ENCODE measurements at places on chromosomes 16 and 17.

DNA sequence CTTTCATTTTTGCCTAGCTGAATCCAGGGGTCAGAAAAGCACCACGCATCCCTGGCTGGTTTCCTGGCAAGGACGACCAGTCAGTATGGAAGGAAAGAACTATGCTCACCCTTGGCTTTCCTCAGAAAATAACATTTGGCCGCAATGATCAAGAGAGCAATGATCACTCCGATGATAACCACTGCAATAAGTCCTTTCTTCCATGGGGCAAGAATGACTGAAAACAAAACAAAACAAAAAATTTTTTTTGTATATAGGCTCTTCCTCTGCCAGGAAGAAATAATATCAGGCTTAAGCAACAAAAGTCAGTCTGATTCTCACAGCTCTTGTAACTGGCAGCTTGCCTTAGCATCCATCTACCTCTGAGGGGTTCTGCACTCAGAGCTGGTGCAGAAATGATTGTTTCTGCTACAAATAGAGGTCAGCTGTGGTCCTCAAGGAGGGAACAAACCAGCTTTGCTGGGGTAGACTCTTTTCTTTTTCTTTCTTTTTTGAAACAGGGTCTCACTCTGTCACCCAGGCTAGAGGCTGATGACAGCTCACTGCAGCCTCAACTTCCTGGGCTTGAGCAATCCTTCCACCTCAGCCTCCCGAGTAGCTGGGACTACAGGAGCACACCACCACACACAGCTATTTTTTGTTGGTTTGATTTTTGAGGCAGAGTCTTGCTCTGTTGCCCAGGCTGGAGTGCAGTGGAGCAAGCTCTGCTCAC is 35.7 kb downstream of the PECAM1 start:
- H3K36me3 ChIP-seq, result no peaks in the 10 kb centered on the region
- no peaks in the 10 kb centered on the region for H3K27me3 ChIP-seq
- H3K4me3 ChIP-seq, result no peak overlapping the region
- no peak overlapping the region for H3K27ac ChIP-seq
- no peaks in the 10 kb centered on the region for H3K4me1 ChIP-seq
- no peak for DNase-seq

DNA sequence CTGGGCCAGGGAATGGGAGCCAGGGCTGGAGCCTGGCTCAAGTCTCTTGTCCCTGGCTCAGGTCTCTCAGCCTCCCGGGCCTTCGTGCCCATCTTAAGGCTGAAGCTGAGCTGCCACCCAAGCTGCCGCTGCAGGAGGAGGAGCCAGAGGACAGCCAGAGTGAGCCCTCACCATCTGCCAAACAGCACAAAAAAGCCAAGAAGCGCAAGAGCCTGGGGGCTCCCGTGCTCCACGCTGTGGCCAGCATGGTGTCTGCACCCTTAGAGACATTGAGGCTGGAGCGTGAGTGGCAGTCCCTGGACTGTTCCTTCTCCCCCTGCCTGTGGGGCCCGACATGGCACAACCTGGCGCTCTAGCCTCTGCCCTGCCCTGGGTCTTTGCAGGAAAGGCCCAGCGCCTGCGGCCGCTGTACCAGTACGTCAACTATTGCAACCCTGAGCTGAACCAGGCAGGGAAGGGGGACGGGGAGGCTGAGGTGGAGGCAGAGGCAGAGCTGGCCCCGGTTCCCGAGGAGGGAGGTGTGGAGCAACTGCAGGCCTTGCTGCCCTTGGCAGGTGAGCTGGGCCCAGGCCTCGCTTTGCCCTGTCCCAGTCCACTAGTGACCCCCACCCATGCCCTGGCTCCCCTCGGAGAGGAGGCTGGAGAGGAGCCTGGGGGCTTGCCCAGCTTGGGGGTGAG is 1.3 kb downstream of the C16orf86 start:
- H3K4me3 ChIP-seq, result peak overlapping the region; percentile 61
- peak overlapping the region; percentile 28 for H3K27ac ChIP-seq
- DNase-seq, result peak; percentile 75
- H3K4me1 ChIP-seq, result peaks cover 13% of the 10 kb centered on the region
- peaks cover 2% of the 10 kb centered on the region for H3K36me3 ChIP-seq

GRCh38 chr16:66596986-66597848 is 7.3 kb upstream of the CMTM3 start:
- no peak overlapping the region for H3K4me3 ChIP-seq
- H3K4me1 ChIP-seq, result no peaks in the 10 kb centered on the region
- H3K36me3 ChIP-seq, result no peaks in the 10 kb centered on the region
- H3K27ac ChIP-seq, result no peak overlapping the region
- DNase-seq, result no peak

DNA sequence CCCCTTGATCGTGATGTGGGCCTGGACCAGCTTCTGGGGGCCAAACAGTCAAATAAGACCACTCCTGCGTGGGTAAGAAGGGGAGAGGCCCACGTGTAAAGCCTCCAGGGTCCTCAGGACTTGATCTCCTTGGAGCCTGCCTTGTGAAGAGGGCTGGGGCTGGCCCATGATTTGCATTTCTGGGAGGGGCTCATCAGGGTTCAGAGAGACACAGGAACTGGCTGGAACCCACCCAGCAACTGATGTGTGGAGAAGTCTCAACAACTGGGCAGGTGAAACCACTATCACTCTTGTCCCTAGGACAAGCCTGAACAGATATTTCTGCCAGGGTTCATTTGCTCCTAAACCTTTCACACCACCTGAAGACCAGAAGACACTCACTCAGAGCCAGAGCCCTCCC is 214.7 kb downstream of the ZNF423 start:
- no peak overlapping the region for H3K27ac ChIP-seq
- no peak for DNase-seq
- H3K27me3 ChIP-seq, result no peaks in the 10 kb centered on the region
- H3K36me3 ChIP-seq, result peaks cover 19% of the 10 kb centered on the region
- peaks cover 9% of the 10 kb centered on the region for H3K4me1 ChIP-seq

DNA sequence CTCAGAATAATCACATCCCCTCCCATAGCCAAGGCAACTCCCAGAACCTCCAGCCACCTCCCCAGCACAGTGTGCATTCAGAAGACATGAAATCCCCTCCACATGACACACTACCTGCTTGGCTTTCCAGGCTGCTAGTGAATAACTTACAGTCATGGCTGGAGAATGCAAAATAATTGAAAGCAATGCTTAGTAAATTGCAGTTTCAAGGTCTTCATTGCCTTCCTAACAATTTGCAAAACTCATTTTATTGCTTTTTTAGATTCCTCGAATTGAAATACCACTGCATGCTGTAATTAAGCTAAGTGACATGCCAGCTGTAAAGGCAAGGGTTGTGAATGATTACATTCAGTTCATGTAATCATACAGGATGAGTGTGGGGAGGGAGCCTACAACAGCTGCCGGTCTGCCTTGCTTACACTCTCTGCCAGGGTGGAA is 29.0 kb upstream of the HOXB13 start:
- no peaks in the 10 kb centered on the region for H3K4me1 ChIP-seq
- H3K36me3 ChIP-seq, result no peaks in the 10 kb centered on the region
- H3K27me3 ChIP-seq, result peaks cover 75% of the 10 kb centered on the region

- H3K27me3 ChIP-seq, result peaks cover 85% of the 10 kb centered on the region
- H3K36me3 ChIP-seq, result no peaks in the 10 kb centered on the region
- H3K4me1 ChIP-seq, result peaks cover 8% of the 10 kb centered on the region
Observed at GRCh38 chr17:45784293-45784740, at the start of gene CRHR1. Gene CRHR1, plus strand, starts transcription at chr17:45784320. Its CDS starts 225 bp downstream, at chr17:45784545.

DNA sequence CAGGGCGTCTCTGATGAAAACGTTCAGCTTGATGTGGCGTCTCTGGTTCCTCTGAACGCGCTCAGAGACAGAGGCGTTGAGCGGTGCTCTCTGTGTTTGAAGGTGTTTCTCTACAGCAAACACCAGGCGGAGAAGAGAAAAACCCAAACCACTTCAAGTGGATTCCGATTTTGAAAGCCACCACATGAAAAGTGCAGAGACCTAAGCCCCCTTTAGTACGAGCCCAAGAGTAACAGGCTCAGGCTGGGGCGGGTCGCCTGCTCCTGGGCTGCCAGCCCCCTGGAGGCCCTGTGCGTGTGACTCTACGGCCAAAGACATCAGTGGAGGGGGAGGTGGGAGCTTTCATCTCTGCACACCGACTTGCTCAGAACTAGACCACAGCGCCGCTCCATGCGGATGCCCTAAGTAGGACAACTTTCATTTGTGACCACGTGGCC is 328.4 kb downstream of the MAF start:
- no peak overlapping the region for H3K27ac ChIP-seq
- H3K4me3 ChIP-seq, result no peak overlapping the region
- H3K4me1 ChIP-seq, result peaks cover 9% of the 10 kb centered on the region
- no peaks in the 10 kb centered on the region for H3K27me3 ChIP-seq
- no peaks in the 10 kb centered on the region for H3K36me3 ChIP-seq
- DNase-seq, result no peak

- DNase-seq, result no peak
- H3K27me3 ChIP-seq, result no peaks in the 10 kb centered on the region
- H3K36me3 ChIP-seq, result no peaks in the 10 kb centered on the region
- H3K4me1 ChIP-seq, result no peaks in the 10 kb centered on the region
Observed at GRCh38 chr16:17031484-17032268, 439.1 kb downstream of the XYLT1 start.

- no peak for DNase-seq
- peaks cover 88% of the 10 kb centered on the region for H3K36me3 ChIP-seq
- H3K27ac ChIP-seq, result no peak overlapping the region
- H3K27me3 ChIP-seq, result no peaks in the 10 kb centered on the region
Observed at GRCh38 chr17:29090750-29091605, 48.0 kb downstream of the PIPOX start.

- no peak overlapping the region for H3K4me3 ChIP-seq
- no peak for DNase-seq
- peaks cover 70% of the 10 kb centered on the region for H3K36me3 ChIP-seq
- H3K27ac ChIP-seq, result no peak overlapping the region
Observed at GRCh38 chr16:70159355-70160348, 13.9 kb upstream of the CLEC18C start.

DNA sequence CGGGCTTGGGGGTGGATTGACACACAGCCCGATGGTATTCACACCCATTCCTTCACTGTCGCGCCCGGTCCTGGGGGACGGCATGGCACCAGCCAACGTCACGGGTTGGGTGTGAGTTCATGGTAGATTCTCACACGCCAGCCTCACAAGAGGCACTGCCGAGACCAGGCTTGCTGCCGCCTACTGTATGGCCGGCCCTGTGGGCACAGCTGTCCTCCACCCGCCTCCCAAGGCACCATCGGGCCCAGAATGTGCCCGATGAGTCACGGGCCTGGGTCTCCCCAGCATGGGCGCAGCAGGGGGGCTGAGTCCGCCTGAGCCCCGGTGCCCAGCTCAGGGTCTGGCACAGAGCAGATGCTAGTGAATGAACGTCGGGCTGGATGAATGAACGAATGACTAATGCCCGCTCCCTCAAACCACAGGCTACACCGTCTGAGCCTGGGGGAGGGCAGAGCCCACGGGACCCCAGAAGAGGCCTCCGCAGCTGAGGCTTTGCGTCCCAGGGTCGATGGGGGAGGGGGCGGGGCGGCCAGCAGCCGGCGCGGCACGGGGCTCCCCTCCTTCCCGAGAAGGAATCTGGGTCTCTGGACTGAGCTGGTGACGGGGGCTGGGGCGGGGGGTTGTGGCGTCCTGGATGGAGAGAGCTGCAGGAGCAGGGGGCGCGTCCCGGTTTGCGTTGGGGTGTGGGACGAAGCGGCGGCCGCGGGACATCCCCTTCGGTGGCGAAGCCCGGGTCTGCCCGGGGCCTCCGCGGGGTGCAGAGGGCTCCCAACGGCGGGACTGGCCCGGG is 829 bp downstream of the PITPNM3 start:
- peak; percentile 11 for DNase-seq
- peak overlapping the region; percentile 23 for H3K4me3 ChIP-seq
- peaks cover 34% of the 10 kb centered on the region for H3K27me3 ChIP-seq

- H3K36me3 ChIP-seq, result peaks cover 9% of the 10 kb centered on the region
- H3K27me3 ChIP-seq, result peaks cover 5% of the 10 kb centered on the region
- no peak overlapping the region for H3K27ac ChIP-seq
- DNase-seq, result no peak
- no peak overlapping the region for H3K4me3 ChIP-seq
- H3K4me1 ChIP-seq, result peaks cover 16% of the 10 kb centered on the region
Observed at GRCh38 chr16:85089525-85089924, 22.7 kb downstream of the CIBAR2 start.

- H3K27me3 ChIP-seq, result no peaks in the 10 kb centered on the region
- no peak for DNase-seq
- peak overlapping the region; percentile 66 for H3K4me3 ChIP-seq
- H3K27ac ChIP-seq, result peak overlapping the region; percentile 85
- H3K36me3 ChIP-seq, result no peaks in the 10 kb centered on the region
Observed at GRCh38 chr16:23452221-23452571, 793 bp downstream of the COG7 start.

DNA sequence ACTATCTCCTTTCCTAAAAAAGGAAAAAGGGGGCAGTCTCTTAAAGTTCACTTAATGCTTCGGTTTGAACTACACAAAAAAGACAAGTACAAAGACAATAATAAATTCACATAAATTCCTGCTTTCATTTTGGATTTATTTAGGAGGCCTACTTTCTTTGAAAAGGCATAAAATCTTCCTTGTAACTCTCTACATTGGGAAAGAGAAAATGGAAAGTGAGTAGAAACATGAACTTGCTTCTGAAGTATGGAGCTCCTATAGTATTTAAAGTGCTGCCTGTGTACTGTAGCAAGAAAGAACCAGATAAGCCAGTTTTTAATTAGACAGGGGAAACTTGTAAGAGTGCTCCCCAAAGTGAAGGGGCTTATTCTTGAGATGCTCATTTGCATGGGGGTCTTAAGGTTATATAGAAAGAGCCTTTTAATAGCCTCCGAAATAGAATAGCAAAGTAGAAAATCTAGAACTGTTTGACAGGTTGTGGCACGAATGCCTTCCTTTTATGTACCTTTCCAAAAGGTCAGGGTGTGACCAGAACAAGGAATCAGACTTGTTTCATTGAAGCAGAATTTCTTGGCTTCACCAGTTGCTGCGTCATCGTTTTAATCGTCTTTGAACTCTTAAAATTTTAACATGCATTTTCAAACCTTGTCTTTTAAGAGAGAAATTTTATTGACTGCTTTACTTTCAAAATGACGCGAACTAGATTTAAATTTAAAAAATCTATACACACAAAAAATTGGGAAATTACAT is 12.9 kb downstream of the GAN start:
- no peak overlapping the region for H3K27ac ChIP-seq
- no peaks in the 10 kb centered on the region for H3K27me3 ChIP-seq
- no peak overlapping the region for H3K4me3 ChIP-seq
- no peak for DNase-seq
- peaks cover 2% of the 10 kb centered on the region for H3K36me3 ChIP-seq

DNA sequence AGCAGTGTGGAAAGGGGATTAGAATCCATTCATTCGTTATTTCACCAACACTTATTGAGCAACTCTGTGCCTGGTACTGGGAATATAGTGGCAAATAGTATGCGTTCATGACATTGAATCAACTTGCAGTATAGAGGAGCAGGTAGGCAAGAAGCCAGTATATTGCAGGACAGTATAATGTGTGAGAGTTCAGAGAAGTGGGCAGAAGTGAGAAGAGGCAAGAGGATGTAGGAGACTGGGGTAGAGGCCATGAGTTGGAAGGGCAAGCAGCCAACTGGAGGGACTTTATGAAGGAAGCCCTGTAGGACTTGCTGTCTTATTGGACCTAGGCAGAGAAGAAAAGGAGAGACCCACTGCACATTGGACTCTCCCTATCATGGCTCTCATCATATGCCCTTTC is 12.3 kb downstream of the HSD17B2 start:
- no peak overlapping the region for H3K27ac ChIP-seq
- peaks cover 61% of the 10 kb centered on the region for H3K4me1 ChIP-seq
- H3K4me3 ChIP-seq, result no peak overlapping the region
- DNase-seq, result no peak
- H3K27me3 ChIP-seq, result no peaks in the 10 kb centered on the region

Measured in large intestine (tissue), 12 donors.